ENCODE measurements at places on chromosomes 6 and 20.

DNA sequence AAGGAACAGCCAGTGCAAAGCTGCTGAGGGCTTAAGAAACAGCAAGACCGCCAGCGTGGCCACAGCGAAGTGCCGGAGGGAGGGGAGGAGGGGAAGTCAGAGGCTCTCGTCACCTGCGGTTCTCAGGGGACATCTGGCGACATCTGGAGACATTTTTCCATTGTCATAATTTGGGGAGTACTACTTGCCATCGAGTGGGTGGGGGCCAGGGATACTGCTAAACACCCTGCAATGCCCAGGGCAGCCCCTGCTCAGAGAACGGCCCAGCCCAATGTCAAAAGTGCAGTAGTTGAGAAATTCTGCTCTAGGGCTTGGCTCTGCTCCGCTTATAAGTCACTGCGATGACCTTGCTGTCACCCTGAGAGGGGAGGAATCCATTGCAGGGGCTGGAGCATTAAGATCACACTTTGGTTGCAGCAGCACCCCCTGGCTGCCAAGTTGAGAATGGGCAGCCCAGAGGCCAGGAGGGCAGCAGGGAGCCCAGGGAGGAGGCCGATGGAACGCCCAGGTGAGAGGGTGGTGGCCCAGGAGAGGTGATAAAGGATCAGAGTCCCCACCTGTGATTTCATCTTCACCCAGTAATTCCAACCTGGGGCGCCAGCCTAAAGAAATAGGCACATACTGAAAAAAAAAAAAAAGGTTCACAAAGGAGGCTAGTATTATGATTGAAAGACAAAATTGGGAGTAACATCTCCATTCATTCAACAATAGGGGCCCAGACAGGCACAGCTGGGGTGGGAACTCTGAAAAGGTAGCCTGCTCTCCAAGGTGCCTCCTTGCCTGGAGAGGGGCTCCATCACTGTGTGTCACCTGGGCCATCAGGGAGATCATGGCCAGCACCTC is 218.2 kb downstream of the BMP7 start:
- no peak for DNase-seq

DNA sequence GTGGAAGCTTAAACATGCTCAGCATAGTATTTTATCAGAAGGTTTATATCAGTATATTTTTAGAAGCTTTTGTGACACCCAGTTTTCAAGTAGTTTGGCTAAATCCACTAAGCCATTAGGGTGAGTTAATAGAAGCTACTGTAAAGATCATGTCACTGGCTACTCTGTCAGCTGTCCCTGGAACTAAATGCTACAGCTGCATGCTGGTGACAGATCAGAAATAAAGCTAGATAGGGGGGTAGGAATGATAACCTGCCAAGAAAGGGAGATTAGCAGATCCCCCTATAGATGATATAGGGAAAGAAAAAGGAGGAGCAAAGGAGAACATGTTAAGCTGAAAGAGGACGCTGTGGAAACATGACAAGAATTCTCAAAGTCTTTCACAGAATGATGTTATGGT is 363.2 kb downstream of the QKI start:
- DNase-seq = no peak

DNA sequence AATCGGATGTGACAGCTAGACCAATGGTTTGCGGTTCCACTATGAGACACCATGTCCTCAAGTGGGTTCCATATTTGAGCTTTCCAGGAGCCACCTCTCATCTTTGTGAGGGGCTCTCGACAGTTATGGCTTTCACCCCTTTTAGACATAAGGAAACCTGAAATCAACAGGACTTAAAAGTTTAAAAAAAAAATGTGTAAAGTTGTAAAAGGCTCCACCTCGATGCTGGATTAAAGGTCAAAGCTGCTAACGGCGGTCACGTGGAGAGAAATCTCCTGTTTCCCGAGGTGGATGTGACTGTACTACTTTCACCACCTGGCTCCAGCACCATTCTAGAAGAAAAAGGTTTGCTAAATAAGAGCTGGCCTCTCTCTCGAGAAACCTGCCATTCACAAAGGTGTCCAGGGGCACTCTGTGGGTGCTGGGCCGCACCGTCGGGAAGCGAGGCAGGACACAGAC is 542 bp downstream of the ATP5F1E start:
- no peak for DNase-seq

DNA sequence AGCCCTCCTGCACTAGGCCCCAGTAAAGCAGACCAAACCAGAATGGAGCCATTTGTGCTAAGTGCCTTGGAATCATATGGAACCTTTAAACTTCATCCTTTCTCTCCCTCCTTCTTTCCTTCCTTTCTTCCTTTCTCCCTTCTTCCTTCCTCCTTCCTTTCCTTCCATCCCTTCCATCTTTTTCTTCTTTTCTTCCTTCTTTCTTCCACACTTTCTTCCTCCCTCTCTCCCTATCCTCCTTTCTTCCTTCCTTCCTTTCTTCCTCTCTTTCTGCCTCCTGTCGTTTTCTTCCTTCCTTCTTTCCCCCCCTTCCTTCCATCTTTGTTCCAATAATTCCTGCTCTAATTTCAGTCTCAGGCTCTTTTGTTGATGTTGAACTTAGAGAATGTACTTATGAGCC is 11.2 kb upstream of the SFT2D1 start:
- no peak for DNase-seq

DNA sequence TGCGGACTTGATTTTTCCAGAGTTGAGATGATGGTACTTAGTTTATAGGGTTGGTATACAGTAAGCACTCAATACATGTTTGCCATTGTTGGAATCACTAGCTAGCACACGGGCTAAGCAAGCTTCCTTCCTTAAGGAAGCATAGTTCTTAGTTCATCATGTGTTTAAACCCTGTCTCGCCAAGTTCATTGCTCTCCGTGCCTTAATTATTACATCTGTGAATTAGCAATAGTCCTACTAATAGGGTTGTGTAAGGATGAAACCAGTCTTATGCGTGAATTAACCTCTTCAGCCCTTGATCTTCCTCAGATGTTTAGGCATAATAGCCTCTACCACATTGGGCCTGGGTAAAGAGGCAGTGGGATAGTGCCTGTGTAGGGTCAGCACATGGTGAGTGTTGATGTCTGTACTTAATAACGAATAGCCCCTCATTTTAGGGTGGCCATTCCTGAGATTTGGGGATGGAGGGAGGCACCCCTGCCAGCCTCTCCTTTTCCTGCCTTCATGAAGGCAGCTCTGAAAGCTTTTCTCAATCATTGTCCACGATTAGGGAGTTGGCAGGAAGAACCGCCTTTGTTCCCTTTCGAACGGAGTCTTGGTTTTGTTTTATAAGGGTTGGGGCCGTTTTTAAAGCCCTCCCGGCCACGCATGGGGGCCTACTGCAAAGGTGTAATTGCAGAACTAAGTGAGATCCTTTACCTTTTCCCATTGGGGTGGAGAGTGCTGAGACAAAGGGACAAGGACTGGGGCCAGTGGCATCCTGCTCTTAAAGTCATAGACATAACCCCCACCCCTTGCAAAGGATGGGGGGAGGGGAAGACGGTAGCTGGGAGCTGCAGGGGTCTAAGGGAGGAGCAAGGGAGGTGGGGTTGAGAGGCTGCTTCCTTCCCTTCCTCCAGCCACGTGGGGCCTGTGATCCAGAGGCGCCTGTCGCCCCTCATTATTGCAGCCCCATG is 2.1 kb downstream of the DNMT3B start:
- no peak for DNase-seq

GRCh38 chr6:170157567-170158218 is 133.2 kb downstream of the DLL1 start:
- no peak for DNase-seq

DNA sequence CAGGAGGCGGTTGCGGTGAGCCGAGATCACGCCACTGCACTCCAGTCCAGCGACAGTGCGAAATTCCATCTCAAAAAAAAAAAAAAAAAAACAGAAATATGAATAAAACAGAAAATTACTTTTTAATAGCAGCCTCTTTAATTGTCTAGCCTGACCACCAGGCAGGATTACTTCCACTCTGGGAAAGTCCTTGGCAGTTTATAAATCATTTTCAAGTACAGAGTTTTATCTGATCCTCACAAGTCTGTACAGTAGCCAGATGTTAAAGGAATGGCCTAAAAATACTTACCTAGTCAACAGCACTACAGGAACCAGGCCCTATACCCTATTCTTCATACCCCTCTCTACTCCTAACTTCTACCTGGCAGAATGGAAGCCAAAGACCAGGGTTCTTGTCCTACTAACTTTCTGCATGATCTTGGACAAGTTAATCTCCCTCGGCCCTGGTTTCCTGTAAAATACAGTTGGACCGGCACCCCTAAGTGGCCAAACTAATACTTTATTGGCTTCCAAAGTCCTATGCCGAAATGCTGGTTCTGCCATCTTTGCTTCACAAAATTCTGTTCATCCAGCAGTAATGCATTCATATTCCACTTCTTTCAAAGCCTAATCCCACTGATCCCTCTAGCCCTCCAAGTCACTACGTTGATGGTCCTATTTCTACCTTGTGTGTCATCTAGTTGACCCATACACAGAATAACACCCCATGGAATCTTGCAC is 1.9 kb downstream of the EIF2S2 start:
- DNase-seq = no peak

GRCh38 chr6:110822249-110822648 is 7.0 kb upstream of the CDK19 start:
- DNase-seq = no peak

DNA sequence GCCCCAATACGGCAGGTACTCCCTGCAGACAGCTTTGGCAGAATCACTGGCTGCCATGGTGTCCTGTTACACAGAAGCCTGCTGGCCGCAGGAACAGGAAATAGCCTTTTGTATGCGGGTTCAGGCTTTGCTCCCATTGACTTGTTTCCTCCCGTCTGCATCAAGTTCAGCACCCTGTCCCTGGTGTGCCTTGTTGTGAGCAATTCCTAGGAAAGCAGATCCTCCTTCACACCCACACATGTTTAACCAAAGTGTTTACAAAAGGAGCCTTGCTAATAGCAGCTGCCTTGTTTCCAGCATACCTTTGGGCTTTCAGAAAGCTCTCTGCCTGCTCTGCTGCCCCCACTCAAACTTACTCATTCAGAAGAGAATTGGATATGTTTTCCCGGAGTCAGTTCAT is 127.2 kb upstream of the SUPT3H start:
- peak; percentile 15 for DNase-seq

- DNase-seq = no peak
These were observed 8.5 kb upstream of the MAFB start for GRCh38 chr20:40697541-40697940.

- DNase-seq = no peak
These were observed 274.2 kb downstream of the NRN1 start for GRCh38 chr6:5732496-5732895.

DNA sequence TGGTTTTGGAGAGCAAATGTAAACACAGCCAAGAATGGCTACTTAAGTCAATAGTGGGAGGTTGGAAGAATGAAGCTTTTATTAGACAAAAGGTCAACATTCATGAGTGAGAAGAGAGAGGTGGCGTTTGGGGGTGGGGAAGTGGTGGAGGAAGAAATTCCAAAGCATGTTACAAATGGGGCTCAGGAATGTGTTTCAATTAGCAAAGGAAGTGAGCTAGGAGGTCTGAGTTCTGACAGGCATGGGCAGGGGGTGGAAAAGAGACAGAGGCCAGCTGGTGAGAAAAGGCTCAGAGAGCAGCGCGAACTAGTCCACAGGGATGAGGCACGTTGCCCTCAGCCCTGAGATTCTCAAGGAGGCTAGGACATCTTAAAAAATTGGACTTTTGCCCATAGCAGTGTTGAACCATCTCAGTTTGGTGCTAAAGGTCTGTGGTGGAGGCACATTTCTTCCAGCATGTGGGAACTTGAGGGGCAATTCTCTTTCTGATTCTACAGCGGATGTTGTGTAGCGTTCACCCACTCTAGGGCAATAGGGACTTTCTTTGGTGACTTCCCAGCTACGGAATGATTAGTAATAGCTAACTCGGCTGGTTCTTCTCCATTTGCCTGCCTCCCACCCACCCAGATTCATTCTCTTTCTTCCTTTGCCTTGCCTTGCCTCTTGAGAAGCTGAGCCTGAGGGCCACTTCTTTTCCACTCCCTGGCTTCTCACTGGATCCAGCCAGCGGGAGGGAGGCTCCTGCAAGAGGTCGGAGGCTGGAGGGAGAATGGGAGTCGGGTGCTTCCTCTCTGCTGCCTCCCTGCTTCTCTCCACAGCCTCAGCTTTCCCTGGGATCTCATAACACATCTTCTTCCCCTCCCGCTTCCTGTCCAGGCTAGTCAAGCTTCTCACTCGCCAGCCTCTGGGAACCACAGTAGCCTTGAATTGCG is 45.1 kb upstream of the NEDD9 start:
- no peak for DNase-seq

- DNase-seq = no peak
These were observed 84.7 kb upstream of the ADGRF1 start for GRCh38 chr6:47126647-47127391.
